DMS53 (cell line): ENCODE measurements at places on chromosomes 4 and X.

GRCh38 chr4:122065915-122066314, 86.2 kb upstream of the BLTP1 start:
- DNase-seq, result no peak

DNA sequence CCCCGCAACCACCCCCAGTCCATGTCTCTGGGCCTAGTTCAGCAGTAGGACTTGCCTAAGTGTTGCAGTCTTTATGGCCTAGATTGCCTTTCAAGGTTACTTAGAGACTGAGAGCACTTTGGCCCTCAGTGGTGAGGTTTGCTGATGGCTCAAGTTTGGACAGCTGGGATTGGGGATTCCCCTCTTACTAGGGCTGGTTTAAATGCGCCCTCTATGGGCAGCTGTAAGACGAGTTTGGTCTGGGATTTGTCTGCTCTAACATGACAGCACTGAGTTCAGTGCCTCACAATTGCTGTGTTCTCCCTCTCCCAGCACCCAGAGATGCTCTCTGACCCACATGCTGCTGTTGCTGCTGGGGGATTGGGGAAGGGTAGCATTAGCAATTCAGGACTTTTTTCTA, 23.1 kb downstream of the DACH2 start:
- DNase-seq, result peak; percentile 80

GRCh38 chr4:113641025-113641431, 120.5 kb downstream of the CAMK2D start:
- DNase-seq, result peak; percentile 77

DNA sequence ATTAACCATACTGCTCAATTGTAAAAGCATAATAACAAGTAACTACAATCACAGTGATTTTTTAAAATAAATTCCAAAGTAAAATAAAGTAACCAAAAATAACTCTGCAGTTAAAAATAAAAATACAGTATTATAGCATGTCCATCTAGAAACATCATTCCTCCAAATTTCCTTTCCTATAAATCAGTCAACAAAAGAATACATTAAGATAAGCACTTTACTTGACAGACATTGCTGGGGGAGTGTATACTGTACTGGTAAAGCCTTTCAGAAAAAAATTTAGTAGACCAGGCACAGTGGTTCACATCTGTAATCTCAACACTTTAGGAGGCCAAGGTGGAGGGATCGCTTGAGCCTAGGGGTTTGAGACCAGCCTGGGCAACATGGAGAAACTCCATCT, 91.1 kb downstream of the LRBA start:
- no peak for DNase-seq

DNA sequence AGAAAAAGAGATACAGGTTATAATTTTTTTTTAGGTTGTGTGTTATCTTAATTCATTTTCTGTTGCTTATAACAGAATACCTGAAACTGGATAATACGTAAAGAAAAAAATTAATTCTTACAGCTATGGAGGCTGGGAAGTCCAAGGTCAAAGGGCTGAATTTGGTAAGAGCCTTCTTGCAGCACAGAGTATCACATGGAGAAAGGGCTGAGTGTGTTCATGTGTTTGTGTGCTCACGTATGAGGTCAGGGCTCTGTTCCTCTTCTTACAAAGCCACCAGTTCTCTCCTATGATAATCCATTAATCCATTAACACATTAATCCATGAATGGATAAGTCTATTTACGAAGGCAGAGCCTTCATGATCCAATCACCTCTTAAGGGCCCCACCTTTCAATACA, 8.6 kb upstream of the RAB28 start:
- DNase-seq, result no peak
